Left ventricle myocardium inferior (tissue), 1 donor: ENCODE measurements at places on chromosomes 3 and 15. TPM values are rescaled to one million over a fixed set of nuclear protein-coding genes. Genes with fewer than 3 reads are reported as not detected.
A peak's percentile ranks its signal among the peaks of the same experiment; 100 is the strongest.

GRCh38 chr3:141677701-141678100 is 60.4 kb upstream of the RNF7 start:
- DNase-seq: no peak

DNA sequence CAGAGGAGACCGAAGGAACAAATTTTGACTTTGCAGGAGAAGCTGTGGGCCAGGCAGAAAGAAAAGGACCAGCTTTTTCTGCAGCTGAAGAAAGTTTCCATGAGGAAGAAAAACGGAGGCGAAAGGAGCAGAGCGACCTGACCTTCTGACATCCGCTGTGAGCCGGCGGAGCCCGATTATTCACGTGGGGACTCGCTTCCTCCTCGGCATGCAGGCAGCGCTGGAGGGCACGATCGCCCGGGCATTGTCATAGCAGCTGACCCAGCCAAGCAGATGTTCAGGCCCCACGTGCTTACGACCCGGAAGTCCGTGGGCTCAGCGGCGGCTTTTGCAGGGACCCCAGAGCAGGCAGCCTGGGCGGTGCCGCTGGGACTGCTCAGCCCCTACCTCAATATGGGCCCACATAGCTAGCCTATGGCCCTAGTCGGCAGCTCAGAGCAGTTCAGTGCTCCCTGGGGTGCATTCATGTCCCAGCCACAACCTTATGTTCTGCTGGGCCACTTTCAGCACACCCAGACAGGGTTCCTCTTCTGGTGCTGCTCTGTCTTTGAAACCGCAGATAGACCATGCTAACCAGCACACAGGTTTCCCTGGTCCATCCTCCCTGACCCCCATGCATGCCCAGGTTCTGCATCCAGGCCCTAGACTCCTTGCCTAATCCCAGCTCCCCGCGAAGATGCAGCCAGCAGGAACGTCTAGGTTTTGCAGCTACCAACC is 10.5 kb upstream of the EIF4A2 start:
- peak; percentile 72 for DNase-seq

GRCh38 chr3:125219261-125219701 is 6.7 kb upstream of the SLC12A8 start:
- DNase-seq: no peak

GRCh38 chr3:113183748-113184661 is 27.4 kb upstream of the BOC start:
- DNase-seq: no peak

DNA sequence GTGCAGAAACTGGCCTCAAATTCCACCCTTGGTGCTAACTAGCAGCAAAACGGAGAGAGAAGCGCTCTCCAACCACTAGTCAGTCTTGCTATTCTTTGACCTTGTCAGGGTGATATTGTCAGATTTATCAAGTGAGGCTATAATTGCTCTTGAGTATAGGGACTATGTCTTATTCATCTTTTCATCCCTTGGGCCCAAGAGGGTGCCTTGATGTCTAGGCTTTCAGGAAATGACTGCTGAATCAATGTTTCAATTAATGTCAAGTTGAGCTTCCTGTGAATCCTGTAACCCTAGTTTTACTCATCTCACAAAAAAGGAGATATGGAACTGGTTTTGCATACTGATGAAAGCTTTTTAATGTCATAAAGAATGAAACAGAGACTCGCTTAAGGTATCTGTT is 701.3 kb downstream of the EDEM1 start:
- DNase-seq: no peak

DNA sequence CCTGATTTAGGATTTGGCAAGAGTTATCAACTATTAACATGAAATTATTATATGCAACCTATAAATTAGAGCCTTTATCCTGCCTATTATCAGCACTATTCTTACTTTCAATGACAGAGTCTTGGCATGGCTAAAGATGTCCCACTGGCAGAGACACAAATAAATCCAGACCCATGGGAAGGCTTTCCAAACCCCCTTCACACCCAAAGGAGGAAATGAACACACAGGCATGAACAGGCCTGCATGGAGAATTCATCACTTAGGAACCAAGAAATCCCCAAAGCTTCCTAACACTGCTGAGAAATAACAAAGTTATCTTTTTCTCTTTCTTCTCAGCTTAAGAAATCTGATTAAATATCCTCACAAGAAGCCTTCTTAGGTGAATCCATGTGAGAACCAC is 213.9 kb downstream of the OCA2 start:
- no peak for DNase-seq

GRCh38 chr3:150020527-150020926 is 49.8 kb upstream of the PFN2 start:
- DNase-seq: no peak

DNA sequence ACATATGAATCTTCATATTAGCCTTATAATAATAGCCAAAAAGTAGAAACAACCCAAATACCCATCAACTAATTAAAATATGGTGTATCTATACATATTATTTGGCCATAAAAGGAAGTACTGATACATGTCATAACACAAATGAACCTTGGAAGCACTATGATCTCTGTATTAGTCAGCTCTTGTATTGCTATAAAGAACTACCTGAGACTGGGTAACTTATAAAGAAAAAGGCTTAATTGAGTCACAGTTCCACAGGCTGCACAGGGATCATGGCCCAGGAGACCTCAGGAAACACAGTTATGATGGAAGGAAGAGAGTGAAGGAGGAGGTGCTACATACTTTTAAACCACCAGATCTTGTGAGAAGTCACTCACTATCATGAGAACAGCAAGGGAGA is 16.0 kb upstream of the CCR2 start:
- DNase-seq: no peak

- no peak for DNase-seq
Measured at GRCh38 chr15:30043211-30043655, 39.5 kb upstream of the GOLGA8J start.

- DNase-seq: no peak
Measured at GRCh38 chr3:71217640-71218222, 365.8 kb downstream of the FOXP1 start.

- no peak for DNase-seq
Measured at GRCh38 chr3:15312550-15312949, 19.8 kb downstream of the SH3BP5 start.

DNA sequence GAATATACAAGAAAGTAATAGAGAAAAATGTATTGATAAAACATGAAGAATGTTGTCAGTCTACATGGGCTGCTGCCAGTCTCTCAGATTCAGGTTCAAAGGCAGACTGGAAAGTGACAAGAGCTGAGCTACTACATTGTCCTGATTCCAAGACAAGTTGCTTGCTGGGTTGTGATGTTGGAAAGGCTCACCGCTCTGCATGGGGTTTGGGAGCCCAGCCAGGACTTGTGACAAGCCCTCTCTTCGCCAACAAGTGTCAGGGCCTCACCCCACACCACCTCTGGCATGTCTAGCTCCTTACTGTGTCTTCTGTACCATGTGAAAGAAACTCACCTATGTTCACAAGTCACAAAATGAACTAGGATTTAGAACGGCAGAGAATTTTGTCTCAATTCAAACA is 43.0 kb upstream of the SH3GL3 start:
- peak; percentile 55 for DNase-seq

- no peak for DNase-seq
Measured at GRCh38 chr3:25265284-25265683, 162.8 kb upstream of the RARB start.

- DNase-seq: no peak
Measured at GRCh38 chr15:56053046-56053400, 59.6 kb upstream of the NEDD4 start.

- no peak for DNase-seq
Measured at GRCh38 chr3:42526616-42527367, 24.3 kb downstream of the VIPR1 start.

GRCh38 chr3:31025541-31025940 is 131.1 kb upstream of the GADL1 start:
- DNase-seq: no peak

GRCh38 chr3:127758013-127758412 is 64.3 kb downstream of the MGLL start:
- no peak for DNase-seq

GRCh38 chr15:78222745-78223395 is 11.5 kb downstream of the ACSBG1 start:
- no peak for DNase-seq

DNA sequence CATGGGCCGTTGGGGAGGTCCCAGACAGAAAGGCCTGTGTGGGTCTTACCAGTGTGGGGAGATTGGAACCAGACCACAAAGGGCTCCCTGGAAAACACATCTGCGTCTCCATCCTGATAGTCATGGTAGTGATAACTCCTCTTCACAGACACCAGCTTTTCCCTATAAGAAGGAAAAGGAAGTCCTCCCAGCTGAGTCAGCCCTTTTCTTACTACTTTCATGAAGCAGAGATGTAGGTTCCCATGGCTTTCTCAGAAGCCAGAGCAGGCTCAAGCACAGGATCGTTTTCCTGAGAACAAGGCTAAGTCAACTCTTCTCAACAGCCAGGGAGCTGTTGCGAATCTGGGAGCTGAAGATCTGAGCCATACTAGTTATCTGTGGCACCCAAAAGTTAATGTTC is 6.1 kb downstream of the DNASE1L3 start:
- no peak for DNase-seq

- DNase-seq: no peak
Measured at GRCh38 chr3:16447135-16447534, 66.4 kb downstream of the RFTN1 start.

Gene SNRK
- total RNA-seq: 23.1 TPM

Gene NMNAT3
- total RNA-seq: 10.7 TPM

Gene MEX3B
- 2.5 TPM for total RNA-seq

Gene UROC1
- total RNA-seq: not detected

Gene GPR62
- 0.16 TPM for total RNA-seq

Gene RTP3
- not detected for total RNA-seq

Gene TRPM1
- not detected for total RNA-seq

Gene CYP1A1
- total RNA-seq: 0.41 TPM

Gene GTF2E1
- 12.9 TPM for total RNA-seq
